Lung (tissue), 17 donors: ENCODE measurements at places on chromosomes 3 and 15. TPM values are rescaled to one million over a fixed set of nuclear protein-coding genes. Genes with fewer than 3 reads are reported as not detected.
A peak's percentile ranks its signal among the peaks of the same experiment; 100 is the strongest.

Gene BCHE
- total RNA-seq, result 47.8 TPM

Gene RASL12
- total RNA-seq, result 31.6 TPM

Gene ADAMTS9
- 75.6 TPM for total RNA-seq

Gene GPR171
- total RNA-seq, result 1.8 TPM

Gene CTXN2
- not detected for total RNA-seq

Gene SLC24A5
- not detected for total RNA-seq

Gene ADCY5
- total RNA-seq, result 3.2 TPM

Gene SRPRB
- 20.3 TPM for total RNA-seq

Gene C3orf20
- total RNA-seq, result 0.12 TPM

DNA sequence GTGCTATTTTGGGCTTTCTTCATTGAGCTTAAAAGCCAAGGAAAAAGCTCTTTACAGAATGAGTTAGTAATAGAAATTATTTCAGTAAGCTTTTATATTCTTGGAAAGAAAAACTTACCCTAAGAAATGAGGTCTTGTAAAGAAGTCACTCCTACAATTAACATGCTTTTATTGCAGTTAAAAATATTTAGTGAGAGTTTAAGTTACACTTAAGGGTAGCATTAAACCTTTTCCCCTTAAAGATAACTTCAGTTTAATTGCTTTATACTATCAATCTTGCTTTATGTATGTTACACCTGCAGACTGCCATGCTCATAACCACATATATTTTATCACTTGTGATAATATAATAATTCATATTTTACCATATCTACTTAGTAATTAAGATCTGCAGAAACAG is 426.2 kb downstream of the PLCL2 start:
- no peak for DNase-seq

- DNase-seq, result no peak
These were observed 17.0 kb downstream of the PEAK1 start for GRCh38 chr15:77402740-77403379.

GRCh38 chr3:38878646-38879045 is 62.6 kb upstream of the SCN10A start:
- no peak for DNase-seq

GRCh38 chr3:100591411-100591810 is 18.0 kb upstream of the ADGRG7 start:
- no peak for DNase-seq

DNA sequence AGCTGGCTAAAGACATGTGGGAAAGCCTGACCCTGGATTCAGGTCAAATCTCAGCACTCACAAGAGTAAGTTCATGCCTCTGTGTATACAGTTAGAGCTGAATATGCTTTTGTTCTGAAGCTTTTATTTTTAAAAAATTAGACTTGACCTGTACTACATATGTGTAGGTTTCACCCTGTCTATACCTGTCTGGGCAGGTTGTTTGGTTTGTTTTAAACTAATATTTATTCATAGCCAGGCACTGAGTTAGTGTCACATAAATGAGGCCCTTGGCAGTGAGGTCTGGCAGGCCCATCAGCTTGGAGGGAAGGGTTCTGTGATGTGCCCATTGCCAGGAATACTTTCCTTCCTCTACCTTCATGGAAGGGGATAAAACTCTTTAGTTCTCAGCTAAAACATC is 1.9 kb downstream of the DNAJA4 start:
- peak; percentile 16 for DNase-seq

- peak; percentile 47 for DNase-seq
These were observed 53.8 kb downstream of the SST start for GRCh38 chr3:187616307-187616972.

- peak; percentile 34 for DNase-seq
These were observed 412.5 kb upstream of the THRB start for GRCh38 chr3:24907106-24907505.

DNA sequence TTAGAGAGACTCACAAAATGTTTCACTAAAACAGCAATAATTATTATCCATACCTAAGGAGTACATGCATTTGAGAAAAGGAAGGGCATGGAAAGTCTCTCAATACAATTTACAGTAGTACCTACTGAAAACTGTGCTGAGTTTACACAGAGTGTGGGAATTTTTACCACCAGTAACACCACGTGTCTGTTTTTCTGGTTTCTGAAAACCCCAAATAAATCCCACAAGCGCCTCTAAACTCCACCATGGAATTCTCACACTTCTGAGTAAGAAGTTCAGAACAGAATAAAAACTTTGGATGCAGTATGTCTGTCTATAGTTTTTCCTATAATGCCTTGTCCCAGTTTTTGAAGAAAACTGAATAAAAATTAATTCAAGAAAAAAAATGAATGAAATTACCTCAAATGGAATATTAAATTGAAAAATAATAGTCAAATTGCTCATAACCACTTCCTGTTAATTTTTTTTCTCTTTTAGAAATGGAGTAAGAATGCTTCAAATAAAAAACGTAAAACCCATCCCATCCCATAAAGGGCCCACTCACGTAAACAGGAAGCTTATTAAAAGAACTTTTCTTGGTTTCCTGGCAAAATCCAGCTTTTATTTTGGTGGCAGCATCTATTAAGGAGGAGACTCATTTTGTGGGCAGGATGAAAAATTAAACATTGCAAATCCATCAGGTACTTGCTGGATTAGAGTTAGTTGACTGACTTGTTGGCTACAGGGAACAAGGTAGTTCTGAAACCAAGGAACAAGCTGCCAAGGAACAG is 378.1 kb downstream of the TIGIT start:
- DNase-seq, result no peak

DNA sequence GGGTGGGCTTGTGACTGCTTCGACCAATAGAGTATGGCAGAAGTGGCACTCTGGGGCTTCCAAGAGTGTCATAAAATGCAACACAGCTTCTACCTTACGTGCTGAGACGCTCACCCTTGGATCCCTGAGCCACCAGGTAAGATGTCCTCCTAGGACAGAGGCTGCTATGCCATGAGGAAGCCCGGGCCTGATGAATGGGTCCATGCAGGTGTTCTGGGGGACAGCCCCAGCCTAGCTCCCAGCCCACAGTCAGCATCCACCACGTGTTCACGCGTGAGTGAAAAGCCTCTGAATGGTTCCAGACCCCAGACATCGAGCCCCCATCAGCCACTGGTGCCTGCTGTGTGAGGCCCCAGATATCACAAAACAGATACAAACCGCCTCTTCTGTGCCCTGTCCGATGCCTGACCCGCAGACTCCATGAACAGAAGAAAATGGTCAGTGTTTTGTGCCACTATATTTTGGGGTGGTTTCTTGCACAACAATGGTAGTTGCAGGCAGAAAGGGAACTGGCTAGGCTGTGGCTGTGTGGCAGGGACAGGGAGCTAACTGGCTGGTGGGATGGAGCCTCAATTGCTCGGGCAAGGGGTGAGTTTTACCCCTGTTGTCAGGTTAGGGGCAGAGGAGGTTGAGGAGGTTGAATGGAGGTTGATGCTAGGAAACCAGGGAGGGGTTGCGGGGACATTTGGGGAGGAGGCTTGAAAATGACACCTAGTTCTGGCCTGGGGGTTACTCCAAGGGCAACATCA is 92.2 kb downstream of the LINGO1 start:
- no peak for DNase-seq

- no peak for DNase-seq
These were observed 12.4 kb downstream of the NTRK3 start for GRCh38 chr15:88243895-88244787.

- DNase-seq, result no peak
These were observed 39.8 kb downstream of the FOXB1 start for GRCh38 chr15:60043744-60044435.

GRCh38 chr3:133662278-133662651 is 524 bp upstream of the TOPBP1 start:
- peak; percentile 18 for DNase-seq

DNA sequence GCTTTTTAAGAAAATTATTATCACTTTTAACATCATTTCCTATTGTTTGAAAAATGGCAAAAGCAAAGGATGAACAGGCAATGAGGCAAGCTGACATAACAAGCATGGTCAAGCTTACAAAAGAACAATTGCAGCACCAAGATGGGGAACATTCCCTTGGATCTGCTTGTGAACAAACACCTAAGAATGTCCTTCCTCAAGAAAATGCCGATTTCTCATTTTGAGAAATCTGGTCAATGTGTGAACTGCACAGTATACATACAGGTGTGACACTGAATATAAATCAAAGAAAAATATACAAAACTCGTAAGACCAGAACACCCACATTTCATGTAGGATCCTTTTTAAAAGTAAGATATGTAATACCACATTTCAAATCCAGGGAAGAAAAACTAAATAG is 58.9 kb downstream of the LRRFIP2 start:
- DNase-seq, result no peak

DNA sequence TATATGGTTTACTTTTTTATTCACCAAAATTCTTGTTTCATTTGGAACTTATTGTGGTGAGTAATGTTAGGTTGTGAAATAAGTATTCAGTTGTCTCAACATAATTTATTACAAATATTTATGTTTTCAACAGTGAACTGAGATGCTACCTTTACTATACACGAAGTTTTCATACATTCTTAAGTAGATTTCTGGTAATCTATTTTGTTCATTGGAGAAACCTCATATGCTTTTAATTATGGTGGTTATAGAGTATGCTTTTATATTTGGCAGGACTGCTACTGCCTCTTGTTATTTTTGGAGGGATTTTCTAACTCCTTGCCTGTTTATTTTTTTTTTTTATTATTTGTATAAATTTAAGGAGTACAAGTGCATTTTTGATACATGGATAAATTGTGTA is 253.1 kb downstream of the NLGN1 start:
- no peak for DNase-seq

- DNase-seq, result no peak
These were observed 1.4 kb downstream of the DLG1 start for GRCh38 chr3:197297002-197297401.

DNA sequence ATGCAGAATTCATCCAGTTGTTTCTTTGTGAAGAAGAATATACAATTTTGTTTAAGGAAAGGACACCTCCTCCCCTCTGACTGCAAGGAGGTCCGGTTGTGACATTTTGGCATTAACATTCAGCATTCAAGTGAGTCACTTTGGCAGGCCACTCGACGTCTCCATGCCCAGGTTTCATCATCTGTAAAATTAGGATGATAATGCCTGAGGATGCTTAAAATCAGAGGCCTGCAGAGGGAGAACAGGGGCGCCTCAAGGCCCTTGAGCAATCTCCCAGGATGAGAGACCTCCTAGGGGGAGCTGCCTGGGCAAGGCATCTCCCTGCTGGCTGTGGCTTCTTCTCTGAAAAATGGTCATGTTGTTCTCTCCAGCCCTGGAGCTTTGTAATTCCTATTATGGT is 236.0 kb downstream of the CACNA2D3 start:
- DNase-seq, result no peak

GRCh38 chr3:123449102-123449996 is 459 bp upstream of the ADCY5 start:
- peak; percentile 58 for DNase-seq

GRCh38 chr15:76345583-76345879 is 9.0 kb downstream of the ISL2 start:
- DNase-seq, result no peak

GRCh38 chr15:96860741-96861140 is 530.2 kb downstream of the NR2F2 start:
- peak; percentile 44 for DNase-seq

DNA sequence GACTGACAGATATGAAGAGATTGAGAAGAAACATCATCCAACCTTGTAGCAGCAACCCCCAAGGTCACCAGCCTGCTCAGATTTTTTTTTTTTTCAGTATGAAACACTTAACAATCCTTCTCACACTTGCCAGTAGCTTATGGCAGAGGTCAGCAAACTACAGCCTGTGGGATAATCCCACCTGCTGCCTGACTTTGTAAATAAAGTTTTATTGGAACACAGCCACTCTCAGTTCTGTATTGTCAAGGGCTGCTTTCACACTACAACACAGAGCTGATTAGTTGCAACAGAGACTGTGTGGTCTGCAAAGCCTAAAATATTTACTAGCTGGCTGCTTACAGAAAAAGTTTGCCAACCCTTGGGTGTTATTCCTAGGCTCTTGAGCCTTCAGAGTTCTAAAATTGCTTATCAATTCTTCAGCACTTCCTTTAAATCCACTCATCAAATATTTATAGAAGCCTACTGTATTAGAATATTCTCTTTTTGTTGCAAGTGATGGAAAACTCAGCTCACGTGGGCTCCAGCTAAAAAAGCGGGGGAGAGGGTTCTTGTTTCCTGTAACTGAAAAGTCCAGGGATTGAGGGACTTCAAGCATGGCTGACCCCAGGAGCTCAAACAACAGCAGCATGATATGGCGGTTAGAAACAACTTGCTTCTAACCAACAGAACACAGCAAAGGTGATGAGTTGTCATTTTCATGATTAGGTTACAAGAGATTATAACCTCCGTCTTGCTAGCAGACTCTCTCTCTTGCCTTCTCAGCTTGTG is 246.1 kb downstream of the SHQ1 start:
- DNase-seq, result no peak

GRCh38 chr3:23390446-23390845 is 187.3 kb downstream of the UBE2E2 start:
- peak; percentile 24 for DNase-seq

- no peak for DNase-seq
These were observed 204.1 kb downstream of the ARRDC4 start for GRCh38 chr15:98164571-98164970.

- no peak for DNase-seq
These were observed 124.8 kb downstream of the CHDH start for GRCh38 chr3:53721187-53722119.

- DNase-seq, result no peak
These were observed 25.9 kb downstream of the TLE3 start for GRCh38 chr15:70071799-70072198.

DNA sequence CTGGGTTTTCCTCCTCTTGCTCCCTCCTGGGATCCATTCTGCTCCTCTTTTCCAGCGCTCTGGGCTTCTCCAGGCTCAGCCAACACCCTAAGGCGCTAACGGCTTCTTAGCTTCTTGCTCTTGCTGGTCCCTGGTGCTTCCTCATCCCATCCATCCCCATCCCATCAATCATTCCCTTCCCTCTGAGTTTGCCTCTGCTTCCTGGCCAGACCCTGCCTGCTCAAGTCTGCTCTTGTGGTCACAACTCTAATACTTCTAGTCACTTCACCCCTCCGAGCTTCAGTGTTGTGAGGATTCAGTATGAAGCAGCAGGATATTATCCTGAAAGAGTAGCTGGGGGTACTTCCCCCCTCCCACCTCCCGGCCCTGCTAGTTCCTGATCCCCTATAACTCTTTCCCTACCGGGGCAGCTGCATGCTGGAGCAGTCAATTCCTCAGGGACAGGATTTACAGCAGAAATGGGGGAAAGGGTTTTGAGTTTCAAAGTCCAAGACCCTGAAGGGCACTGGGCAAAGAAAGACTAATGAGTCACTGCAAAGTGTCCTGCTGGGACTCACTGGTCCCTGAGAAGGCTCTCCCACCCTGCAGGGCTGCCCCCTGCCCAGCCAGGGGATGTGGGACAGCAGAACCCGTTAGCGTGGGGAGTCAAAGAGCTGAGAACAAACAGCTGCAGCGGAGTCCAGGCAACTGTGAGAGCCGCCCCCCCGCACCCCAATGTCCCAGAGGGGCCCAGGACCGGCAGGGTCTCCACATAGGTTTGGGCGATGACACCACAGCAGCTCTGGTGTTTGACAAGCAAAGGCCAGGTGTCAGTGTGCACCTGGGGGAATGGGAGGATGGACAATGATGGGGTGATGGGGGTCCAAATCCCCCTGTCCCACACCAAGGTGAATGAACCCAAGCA is 2.3 kb upstream of the SYNM start:
- DNase-seq, result no peak
